Large intestine (tissue), 12 donors: ENCODE measurements at places on chromosomes 7 and 10.

DNA sequence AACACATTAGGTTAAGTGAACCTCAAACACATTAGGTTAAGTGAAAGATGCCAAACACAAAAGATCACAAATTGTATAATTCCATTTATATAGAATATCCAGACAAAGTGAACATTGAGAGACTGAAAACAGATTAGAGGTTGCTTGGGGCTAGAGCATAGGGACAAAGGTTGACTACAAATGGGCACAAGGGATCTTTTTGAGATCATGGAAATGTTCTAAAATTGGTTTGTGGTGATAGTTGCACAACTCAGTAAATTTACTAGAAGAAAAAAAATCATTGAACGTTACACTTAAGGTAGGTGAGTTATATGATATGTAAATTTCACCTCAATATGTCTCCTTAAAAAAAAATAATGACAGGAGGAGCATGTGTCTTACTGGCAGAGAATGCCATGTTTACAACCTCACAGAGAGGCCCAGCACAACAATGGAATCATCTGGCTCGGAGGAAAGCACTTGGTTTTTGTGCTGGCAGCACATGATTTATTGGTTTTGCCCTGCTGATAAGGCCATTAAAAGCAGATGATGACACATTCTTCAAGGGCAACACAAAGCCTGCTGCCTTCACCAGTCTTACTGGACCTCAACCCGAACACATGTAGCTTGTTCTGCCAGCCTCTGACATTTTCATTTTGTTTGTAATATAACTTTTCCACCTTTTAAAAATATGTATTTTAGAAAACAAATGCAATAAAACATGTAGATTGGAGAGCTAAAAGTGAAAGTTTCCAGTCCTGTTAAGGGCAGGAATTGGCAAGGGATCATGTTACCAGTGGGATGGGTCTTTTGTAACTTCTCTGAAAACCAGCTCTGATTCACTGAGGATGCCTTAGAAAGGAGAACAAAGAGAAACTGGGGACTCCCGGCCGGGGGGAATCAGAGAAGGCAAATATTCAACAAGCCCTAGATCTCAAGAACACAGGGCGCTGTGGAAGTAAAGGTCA, 11.9 kb upstream of the LMOD2 start:
- H3K27me3 ChIP-seq = no peaks in the 10 kb centered on the region
- no peak overlapping the region for H3K27ac ChIP-seq
- H3K36me3 ChIP-seq = no peaks in the 10 kb centered on the region
- peak; percentile 66 for DNase-seq
- no peak overlapping the region for H3K4me3 ChIP-seq
- H3K4me1 ChIP-seq = peaks cover 12% of the 10 kb centered on the region

DNA sequence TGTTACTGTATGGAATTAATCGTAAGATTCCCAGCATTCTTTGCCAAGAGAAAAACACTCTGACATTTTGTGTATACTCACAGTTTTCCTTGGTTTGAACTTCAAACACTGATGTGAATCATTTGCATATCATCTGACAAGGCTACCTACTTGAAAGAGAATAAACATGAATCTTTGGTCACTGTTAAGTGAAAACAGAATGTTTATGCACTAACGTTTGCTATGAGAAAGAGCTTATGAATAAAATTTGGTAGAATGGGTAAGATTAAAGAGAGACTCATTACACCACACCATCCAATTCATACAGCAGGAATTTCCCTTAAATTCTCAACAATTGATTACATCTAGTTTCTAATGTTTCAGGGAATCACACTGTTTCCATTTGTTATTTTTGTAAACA, 46.6 kb downstream of the MACC1 start:
- no peak overlapping the region for H3K27ac ChIP-seq
- H3K4me1 ChIP-seq = no peaks in the 10 kb centered on the region
- no peak overlapping the region for H3K4me3 ChIP-seq
- no peak for DNase-seq
- peaks cover 16% of the 10 kb centered on the region for H3K36me3 ChIP-seq

DNA sequence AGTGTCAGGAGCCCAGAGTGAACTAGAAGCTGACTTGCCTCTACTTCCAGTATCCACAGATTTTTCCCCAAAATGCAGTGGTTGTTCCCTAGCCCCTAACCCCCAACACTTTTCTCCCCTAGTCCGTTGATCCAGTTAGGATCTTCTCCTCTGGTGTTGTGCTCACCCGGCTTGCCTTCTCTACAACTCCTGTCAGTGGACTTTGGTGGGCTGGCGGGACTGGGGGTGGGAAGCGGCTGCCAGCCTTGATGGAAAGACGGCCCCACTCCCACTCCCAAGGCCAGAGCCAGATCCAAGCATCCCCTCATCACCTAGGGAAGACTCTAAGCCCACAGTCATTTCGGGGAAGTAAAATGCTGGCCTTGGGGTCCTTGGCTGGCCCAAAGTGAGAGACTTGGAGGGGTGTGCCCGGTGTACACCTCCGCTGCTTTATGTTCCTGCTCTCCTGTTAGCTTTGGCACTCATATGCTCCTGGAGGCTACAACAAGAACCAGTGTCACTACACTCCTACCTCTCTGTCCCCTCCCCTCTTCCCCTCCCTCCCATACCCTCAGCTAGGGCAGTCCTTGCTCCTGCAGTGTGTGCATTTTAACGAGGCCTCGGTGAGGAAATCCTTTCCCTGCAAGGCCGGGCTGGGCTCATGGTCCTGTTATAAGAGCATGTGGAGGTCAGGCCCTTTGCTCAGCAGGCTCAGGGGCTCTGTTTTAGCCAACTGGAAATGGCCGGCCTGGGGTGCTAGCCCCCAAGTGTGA, 930 bp upstream of the HOXA10 start:
- peaks cover 94% of the 10 kb centered on the region for H3K27me3 ChIP-seq
- H3K36me3 ChIP-seq = no peaks in the 10 kb centered on the region
- H3K4me3 ChIP-seq = no peak overlapping the region
- no peak for DNase-seq

DNA sequence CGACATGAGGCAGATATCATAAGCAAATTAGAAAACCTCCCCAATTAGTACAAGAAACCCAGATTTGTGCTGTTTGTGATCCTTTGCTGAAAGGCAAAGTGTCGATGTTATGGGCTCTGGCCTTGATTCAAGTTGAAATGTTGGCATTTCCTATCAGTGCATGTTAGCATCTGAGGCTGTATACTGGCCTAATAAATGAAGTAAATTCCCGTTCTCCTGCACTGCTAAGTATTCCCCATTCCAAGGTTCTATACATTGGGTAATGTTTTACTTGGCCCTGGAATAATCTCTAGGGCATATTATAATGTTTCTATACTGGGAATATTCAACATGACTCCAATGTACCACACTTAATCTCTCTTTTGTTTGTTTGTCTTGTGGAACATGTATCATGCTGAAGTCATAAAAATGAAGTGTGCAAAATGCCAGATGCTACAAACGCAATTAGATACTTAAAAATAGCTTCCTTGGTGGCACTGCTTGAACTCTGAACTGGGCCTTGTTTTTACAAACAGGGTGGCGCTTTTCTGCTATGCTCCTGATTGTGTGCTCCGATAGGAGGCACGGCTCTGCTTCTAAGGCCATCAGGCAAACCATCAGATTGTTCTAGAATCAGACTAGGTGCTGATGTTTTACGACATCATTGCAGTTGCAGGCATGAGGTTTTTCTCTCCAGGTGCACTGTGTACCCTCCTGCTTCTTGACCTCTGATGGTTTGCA, 156.7 kb upstream of the TCF7L2 start:
- peak overlapping the region; percentile 2 for H3K4me3 ChIP-seq
- H3K27ac ChIP-seq = peak overlapping the region; percentile 90
- no peaks in the 10 kb centered on the region for H3K36me3 ChIP-seq

- H3K27ac ChIP-seq = no peak overlapping the region
- peaks cover 18% of the 10 kb centered on the region for H3K36me3 ChIP-seq
- no peaks in the 10 kb centered on the region for H3K27me3 ChIP-seq
These were observed 54.1 kb downstream of the TCF7L2 start for GRCh38 chr10:113004069-113004618.

DNA sequence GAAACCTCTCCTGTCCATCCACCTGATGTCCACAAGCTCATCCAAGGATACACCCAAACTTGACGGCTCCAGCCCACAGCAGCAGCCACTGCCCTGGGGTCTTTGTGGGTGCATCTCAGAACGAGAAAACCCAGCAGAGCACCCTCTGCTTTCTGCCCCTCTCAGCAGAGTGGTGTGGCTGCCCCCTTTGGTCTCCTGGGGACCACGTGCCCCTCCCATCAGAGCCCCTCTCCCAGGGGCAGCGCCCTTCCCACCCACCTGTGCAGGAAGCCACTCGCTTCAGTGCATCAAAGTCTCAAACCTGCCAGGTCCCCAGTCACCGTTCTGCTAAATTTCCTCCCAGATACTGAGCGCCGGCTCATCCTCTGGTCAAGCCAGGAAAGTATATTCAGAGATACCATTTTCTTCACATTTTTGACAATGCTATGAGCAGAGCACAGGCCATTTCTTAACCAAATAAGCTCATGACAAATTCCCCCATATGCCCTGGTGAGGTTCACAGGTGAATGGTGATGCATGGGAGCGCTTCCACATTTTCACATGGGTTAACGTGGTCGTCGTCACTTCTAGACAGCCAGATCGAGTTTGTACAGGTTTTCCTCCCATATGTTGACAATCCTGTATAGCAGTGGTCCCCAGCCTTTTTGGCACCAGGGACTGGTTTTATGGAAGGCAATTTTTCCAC, 32.4 kb downstream of the CAMK2B start:
- no peaks in the 10 kb centered on the region for H3K4me1 ChIP-seq
- no peak overlapping the region for H3K27ac ChIP-seq
- no peak overlapping the region for H3K4me3 ChIP-seq
- H3K27me3 ChIP-seq = peaks cover 40% of the 10 kb centered on the region
- no peak for DNase-seq
